Stimulated activated CD4-positive, alpha-beta T cell treated with anti-CD3 and anti-CD28 coated beads, Interleukin-15, amount 100 ng/mL, for 1 hour (primary cell): ENCODE measurements at places on chromosomes 1 and 21.

DNA sequence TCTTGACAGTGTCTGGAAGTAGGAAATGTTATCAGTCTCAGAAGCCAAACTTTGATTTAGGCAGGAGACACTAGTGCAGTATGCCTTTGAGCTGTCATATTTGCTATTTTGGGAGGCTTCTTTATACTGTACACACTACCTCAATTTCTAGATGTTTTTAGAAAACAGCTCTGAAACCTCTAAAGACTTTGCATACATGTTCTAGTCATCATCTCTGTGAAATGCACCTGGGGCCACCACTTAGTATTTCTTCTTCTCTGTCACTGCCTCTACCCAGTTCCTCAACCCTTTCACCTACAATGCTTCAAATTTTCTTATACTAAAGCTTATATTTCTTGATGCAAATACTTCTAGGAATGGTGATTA, 29.1 kb upstream of the PLA2G4A start:
- no peak for DNase-seq

GRCh38 chr1:35726450-35727433, 8.1 kb upstream of the C1orf216 start:
- peak; percentile 18 for DNase-seq

DNA sequence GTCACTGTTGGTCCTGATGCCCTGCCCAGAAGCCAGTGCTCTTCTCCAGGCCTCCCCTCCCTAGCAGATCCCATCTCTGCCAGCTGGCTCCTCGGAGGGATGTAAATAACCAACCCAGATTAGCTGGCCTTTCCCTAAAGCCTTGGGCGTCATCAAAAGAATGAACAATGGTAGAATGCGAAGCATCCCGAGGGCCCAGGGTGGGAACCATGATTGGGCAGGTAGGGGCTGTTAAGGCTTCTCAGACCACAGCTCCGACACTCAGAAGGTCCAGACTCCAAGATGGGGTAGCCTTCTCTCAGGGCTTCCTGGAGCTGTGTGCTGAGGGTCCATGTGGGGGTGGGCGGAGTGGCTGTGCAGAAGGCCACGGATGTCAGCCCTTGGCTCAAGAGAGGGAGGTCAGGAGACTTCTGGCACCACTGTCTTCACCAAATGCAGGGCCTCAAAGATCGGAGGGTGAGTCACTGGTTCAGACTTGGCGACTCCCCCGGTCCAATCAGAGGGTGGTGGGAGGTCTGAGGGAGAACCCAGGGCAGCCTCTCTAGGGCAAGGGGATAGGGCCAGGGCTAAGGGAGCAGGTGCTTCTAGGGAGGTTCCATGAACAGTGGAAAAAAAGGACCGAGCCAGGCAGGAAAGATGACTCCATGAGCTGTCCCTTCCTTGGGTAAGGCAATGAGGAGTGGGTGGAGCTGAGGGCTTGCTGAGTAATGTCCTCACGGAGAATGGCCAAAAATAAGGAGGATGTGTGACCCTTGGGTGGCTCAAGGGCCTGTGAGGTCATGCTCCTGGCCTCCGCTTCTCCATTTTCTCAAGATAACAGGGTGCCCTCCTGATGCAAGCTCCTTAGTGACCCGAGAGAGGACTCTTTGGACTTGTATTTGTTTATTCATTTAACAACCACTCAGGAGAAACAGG, 58.4 kb upstream of the EPS8L3 start:
- DNase-seq = no peak

- no peak for DNase-seq
Measured at GRCh38 chr1:245019910-245020486, 134.8 kb upstream of the KIF26B start.

DNA sequence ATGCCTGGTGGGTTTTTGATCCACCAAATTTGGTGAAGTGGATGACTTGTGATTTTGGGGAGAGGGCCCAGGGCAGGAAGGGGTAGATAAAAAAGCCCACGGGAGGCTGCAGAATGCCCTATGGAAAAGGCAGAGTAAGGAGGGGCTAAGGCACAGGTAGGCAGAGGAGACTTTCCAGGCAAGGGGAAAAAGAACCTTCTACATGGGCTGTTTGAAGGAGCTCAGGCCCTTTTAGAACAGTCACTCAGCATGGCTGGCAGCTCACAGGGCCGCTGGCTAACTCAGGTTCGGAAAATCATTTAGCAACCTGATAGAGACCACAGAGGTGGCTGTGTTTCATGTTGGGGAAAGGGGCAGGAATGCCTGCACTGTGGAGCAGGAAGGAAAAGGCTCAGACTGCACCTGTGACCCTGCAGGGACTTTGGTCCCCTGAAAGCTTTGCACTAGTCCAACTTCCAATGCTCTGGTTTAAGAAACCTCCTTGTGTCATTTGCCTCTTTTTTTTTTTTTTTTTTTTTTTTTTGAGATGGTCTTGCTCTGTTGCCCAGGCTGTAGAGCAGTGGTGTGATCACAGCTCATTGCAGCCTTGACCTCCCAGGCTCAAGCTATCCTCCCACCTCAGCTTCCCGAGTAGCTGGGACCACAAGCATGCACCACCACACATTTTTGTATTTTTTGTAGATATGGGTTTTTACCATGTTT, 58.5 kb upstream of the ENAH start:
- DNase-seq = no peak

- no peak for DNase-seq
Measured at GRCh38 chr1:61459345-61459744, 265.6 kb downstream of the TM2D1 start.

- no peak for DNase-seq
Measured at GRCh38 chr1:201126832-201127754, at the start of gene ASCL5. ASCL5 (minus strand) TSS chr1:201127184; CDS start chr1:201115372, 11,812 bp downstream.

- no peak for DNase-seq
Measured at GRCh38 chr1:246681900-246682895, 42.0 kb upstream of the SCCPDH start.
